WERI-Rb-1 (cell line): ENCODE measurements at places on chromosomes 12 and 14.

DNA sequence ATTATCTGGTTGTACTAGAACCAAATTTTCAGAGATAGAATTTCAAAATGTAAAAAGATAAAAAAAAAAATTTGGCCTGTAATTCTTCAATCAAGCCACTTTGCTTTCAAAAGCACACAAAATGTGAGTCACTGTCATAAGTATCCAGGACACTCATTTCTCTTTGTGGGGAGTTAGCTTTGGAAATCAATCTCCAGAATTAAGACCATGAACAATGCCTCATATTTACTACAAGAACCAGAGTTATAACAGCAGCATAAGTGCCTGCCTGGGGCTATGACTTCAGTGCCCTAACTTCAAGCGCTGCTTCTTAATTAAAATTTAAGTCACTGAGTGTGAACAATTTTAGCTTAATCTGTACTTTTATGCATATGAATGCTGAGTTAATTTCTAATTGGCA lies 162.1 kb downstream of the C12orf42 start:
- DNase-seq = no peak

DNA sequence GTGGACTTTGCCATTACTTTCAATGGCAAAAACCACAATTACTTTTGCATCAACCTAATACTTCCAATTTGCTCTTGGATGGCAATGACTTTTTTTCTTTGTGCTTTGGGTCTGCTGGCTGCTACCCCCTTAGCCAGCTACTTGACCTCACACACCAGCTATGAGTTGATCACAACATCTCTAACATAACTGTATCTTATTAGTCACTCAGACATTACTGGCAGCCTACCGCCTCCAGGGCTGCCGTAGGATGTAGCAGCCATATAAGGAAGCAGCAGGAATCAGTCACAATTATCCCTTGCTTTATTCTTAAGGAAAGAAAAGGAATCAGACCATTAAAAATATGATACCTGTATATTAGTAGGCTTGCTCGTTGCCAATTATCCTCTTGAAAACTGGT lies 260.5 kb downstream of the ADAMTS20 start:
- DNase-seq = no peak

- DNase-seq = no peak
These were observed 19.2 kb upstream of the MLXIP start for GRCh38 chr12:122059203-122059960.

DNA sequence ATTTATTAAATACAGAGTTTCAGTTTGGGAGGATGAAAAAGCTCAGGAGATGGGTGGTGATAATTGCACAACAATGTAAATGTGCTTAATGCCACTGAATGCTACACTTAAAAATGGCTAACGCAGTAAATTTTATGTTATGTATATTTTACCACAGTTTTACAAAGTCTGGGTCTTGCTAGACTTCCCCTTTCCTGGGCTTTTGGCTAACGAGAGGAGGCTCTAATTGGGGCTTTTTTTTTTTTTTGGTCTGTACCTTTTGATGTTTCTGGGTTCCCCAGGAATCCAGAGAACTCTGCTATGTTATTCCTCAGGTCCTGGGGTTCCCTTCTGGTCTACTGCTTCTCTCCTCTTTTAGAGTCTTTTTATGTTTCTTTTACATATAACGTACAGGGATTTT lies 355.5 kb downstream of the CACNA1C start:
- no peak for DNase-seq

- DNase-seq = no peak
These were observed 42.7 kb downstream of the SUSD6 start for GRCh38 chr14:69654116-69654515.

DNA sequence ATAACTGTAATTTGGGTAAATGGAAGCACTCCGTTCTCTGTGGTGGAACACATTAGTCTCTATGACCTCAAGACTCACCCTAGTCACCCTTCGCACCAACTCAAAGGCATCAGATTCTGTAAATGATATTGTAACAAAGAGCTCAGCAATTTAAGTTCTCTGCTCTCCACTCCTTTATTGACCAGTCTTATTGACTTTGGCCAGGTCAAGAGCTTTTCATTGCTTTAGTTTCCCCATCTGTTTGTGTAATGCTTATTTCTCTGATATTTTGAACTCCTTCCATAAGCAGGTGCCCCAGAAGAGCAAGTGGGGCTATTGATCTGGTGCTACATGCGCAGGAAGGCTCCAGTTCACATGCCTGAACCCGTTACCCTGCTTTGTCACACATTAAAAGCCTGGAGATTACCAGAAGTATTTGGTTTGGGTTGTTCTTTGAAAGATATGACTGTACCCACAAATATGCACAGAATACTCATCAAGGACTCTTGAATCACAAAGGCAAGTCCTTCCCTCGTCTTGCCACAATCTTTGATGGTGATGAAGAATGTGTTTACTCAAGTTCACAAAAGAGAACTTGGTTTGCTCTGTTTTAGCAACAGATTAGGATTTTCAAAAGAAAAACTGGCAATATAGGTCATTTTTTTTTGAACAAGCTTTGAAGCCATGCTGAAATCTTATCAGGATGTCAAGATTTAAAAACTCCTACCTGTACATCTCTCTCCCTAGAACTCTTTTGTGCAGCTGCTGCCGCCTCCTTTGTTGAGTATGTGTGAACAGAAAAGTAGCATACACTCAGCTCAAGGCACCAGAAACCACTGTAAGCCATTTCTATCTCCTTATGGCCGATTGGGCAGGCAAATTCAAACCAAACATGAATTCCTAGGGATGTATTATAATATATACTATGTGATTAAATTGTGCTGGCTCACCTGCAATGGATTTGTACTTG lies 193.9 kb downstream of the BCAT1 start:
- DNase-seq = no peak

DNA sequence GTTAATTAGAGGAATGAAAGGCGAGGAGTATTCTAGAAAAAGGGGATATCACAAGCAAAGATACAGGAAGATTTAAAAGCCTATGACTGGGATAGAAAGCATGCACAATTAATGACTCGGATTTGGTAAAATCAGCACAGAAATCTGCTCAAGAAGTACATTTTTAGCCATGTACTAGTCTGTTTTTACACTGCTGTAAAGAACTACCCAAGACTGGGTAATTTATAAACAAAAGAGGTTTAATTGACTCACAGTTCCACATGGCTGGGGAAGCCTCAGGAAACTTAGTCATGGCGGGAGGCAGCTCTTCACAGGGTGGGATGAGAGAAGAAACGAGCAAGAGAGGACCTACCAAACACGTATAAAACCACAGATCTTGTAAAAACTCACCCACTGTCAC lies 716.3 kb upstream of the MDGA2 start:
- DNase-seq = no peak

- DNase-seq = no peak
These were observed 6.2 kb downstream of the PSMA6 start for GRCh38 chr14:35298351-35298750.

GRCh38 chr12:75892731-75893408 lies 138.7 kb downstream of the PHLDA1 start:
- no peak for DNase-seq

GRCh38 chr14:56471056-56471455 lies 108.5 kb upstream of the TMEM260 start:
- DNase-seq = no peak

GRCh38 chr12:24922090-24922489 lies 26.8 kb downstream of the BCAT1 start:
- DNase-seq = no peak

DNA sequence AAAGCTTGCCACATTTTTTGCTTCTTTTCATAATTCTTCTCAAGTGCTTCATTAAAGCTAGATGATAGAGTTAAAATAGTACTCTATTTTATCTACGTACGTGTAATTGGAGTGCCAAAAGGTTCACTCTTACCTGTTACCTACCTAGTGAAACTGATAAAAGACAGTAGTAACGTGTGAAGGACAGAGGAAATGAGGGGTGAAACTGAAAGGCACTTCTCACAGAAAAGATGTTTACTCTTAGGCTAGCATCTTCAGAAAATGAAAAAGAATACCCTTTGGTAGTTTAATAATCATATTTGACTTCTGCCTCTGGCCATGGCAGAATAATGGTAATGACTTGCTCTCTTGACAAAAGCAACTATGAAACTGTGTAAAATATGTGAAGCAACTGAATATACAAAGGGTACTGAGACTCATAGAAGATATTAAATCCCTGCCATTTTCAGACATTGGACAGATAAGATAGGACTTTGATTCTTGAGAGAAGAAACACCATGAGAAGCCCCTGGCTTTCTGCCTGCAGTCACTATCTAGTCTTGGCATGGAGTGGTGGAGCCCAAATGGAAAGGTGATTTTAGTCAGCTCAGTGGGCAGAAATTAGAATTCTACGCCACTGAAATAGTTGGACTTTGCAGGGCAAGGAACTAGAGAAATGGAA lies 6.3 kb upstream of the EVL start:
- no peak for DNase-seq

- DNase-seq = no peak
These were observed 161.1 kb upstream of the EGLN3 start for GRCh38 chr14:34111953-34112352.

GRCh38 chr12:5503774-5504173 lies 71.9 kb downstream of the NTF3 start:
- DNase-seq = no peak

DNA sequence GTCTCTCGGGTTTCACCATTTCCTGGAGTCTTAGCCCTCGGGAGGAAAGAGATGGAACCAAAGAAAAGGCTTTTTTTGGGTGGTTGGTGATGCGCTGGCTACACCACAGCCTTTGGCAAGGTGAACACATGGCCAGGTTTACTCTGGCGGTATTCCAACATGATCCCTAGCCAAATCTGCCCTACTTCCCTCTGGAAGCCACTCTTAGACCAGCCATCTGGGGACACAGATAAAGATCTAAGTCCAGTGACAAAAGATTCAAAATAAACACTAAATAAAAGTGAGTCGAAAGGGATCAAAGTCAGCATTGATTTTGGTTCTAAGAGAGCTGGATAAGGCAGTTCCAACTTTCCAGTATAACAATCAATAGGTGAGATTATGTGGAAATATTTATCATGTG lies 694.5 kb downstream of the VRK1 start:
- DNase-seq = no peak

DNA sequence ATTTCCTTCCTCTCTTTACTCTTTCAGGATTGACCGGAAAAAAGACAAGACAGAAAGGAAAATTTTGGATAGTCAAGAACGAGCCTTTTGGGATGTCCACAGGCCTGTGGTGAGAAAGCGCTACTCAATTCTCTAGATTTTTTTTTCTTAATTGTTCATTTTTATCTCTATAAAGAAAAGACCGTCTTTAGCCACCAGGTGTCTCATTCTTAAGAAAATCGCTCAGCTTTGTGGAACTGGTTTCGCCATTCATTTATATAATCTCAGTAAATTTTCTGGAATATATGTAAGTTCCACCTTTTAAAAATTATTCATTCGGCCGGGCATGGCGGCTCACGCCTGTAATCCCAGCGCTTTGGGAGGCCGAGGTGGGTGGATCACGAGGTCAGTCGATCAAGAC lies 421.1 kb downstream of the DPF3 start:
- DNase-seq = no peak

DNA sequence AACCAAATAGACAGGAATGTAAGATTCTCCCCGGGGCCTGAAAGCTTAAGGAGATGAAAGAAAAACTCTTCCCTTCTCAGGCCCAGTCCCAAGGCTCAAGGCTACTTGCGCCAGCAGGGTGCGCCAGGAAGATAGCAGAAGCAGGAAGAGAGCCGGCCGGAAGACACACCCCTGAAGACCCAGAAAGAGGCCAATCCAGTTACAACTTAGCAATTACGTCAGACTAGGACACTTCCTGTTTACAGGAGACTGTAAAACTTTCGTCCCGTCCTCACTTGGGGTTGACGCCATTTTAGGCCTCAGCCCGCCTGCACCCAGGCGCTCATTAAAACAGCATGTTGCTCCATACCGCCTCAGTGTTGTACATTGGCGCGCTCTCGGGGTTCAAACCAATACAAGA lies 9.4 kb downstream of the COX16 start:
- DNase-seq = peak; percentile 30

GRCh38 chr14:93231129-93231979 lies 24.3 kb downstream of the UBR7 start:
- no peak for DNase-seq

GRCh38 chr12:121958541-121959240 lies 40.3 kb downstream of the CFAP251 start:
- DNase-seq = no peak

- no peak for DNase-seq
These were observed 1.6 kb downstream of the TMEM260 start for GRCh38 chr14:56581041-56581727.

DNA sequence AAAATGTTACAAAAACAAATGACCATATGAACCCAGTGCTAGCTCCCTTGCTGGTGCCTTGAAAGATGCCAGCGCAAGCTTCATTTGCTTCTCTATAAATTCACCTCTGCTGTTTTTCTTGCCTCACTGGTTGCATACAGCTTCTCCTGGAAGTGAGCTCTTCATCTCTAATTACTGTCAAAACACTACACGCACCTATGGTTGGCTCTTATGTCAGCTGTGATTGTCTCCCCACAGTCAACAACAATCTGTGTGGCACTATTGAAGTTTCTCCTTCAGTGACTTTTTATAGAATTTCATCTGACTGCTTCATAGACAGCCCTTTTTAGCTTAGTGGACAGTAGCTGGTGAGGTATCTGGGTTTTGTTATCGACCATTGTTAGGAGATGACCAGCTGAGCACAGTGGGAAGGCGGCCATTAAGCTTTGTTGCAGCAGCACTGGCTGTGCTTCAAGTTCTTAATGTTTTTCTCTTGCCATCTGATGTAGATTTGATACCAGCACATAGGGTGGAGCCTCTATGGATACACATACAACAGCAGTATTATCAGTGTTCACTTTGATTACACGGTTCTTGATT lies 131.8 kb downstream of the KITLG start:
- no peak for DNase-seq

- DNase-seq = no peak
These were observed 824 bp downstream of the DDX55 start for GRCh38 chr12:123602651-123603195.

DNA sequence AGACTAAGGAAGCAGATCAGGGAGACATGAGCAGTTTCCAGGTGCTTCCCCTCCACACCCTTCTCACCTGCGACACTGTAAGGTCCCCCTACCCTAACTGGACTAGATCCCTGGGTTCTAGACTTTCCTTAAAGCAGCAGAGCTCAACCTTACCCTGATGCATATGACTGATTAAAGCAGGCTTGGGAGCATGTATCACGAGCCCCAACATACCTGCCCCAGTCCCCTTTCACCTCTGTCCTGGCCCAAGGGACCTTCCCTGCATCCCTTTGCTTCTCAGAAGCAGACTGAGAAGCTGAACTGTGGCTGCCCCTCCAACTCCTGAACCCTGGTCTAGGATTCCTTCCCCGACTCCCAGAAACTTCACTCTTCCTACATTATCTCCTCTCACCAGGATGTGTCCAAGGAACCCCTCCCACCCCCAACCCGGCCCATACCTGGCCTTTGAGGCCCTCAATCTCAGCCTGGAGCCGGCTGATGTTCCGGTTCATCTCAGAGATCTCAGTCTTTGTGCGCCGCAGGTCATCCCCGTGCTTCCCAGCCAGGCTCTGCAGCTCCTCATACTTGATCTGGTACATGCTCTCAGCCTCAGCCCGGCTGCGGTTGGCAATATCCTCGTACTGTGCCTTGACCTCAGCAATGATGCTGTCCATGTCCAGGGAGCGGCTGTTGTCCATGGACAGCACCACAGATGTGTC lies 5.4 kb downstream of the KRT8 start:
- no peak for DNase-seq

- DNase-seq = no peak
These were observed 13.9 kb upstream of the GPRC5D start for GRCh38 chr12:12965836-12966235.

GRCh38 chr12:46664761-46665287 lies 161.0 kb downstream of the SLC38A4 start:
- DNase-seq = no peak

- no peak for DNase-seq
These were observed 59.6 kb downstream of the ARL6IP4 start for GRCh38 chr12:123040106-123040505.

GRCh38 chr12:52947738-52948423 lies 1.0 kb upstream of the KRT18 start:
- DNase-seq = no peak
